Mesenchymal stem cell (in vitro differentiated cells and primary cell): ENCODE measurements at places on chromosomes 3 and 15.

DNA sequence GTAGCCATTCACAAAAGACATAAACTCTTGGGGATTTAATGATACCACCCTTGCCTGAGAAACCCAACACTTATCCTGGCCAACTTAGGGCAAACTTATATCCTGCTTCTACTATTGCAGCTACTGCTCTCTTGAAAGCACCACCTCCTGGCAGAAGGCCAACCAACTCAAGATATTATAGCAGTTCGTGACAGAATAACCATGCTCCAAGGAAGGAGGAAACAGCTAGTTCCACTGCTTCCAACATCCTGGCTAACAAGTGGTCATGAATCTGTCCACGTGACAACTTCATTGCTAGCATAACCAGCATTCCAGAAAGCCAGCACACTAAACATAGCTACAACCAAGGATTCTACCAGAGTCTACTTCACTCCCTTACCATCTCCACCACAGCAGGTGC lies 1037.5 kb downstream of the TBL1XR1 start:
- no peak overlapping the region for H3K27ac ChIP-seq
- no peaks in the 10 kb centered on the region for H3K27me3 ChIP-seq
- H3K36me3 ChIP-seq, result no peaks in the 10 kb centered on the region
- H3K4me3 ChIP-seq, result no peak overlapping the region
- H3K4me1 ChIP-seq, result no peaks in the 10 kb centered on the region

DNA sequence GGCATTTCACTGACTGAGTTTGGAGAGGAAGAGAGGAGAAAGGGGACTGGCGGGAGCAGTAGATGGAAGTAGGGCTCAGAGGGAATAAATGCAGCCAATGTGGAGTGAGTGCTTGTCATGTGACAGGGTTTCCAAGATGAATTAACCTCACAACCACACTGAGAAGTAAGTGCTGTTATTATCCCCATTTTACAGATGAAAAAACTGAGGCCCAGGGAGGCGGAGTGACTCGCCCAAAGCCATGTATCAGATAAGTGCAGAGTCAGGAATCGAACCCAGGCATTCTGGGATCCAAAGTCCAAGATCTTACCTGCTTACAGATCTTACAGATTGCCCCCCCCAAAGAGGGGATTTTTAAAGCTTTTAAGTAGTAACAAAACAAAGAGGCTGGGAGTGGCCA lies 207.2 kb downstream of the SHQ1 start:
- no peak overlapping the region for H3K27ac ChIP-seq
- no peak for DNase-seq
- H3K27me3 ChIP-seq, result peaks cover 46% of the 10 kb centered on the region
- no peaks in the 10 kb centered on the region for H3K36me3 ChIP-seq
- no peak overlapping the region for H3K4me3 ChIP-seq
- no peaks in the 10 kb centered on the region for H3K4me1 ChIP-seq

DNA sequence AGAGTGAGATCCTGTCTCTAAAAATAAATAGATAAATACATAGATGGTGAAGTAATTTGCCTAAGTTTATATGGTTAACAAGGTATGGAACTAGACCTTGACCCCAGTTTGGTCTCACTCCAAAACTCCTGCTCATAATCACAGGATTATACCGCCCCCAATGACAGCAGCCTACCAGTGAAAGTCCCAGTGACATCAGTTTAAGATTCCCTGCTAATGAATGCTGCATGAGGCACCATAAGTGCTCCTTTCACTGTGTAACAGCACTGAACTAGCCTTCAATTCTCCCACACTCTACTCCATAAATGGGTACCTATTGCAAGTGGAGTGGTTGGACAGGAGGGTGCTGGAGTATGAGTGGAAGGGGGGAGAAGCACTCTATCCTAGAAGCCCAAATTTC lies 23.7 kb upstream of the THSD4 start:
- H3K4me3 ChIP-seq, result no peak overlapping the region
- no peaks in the 10 kb centered on the region for H3K27me3 ChIP-seq
- no peak overlapping the region for H3K27ac ChIP-seq
- no peaks in the 10 kb centered on the region for H3K36me3 ChIP-seq
- no peak for DNase-seq

DNA sequence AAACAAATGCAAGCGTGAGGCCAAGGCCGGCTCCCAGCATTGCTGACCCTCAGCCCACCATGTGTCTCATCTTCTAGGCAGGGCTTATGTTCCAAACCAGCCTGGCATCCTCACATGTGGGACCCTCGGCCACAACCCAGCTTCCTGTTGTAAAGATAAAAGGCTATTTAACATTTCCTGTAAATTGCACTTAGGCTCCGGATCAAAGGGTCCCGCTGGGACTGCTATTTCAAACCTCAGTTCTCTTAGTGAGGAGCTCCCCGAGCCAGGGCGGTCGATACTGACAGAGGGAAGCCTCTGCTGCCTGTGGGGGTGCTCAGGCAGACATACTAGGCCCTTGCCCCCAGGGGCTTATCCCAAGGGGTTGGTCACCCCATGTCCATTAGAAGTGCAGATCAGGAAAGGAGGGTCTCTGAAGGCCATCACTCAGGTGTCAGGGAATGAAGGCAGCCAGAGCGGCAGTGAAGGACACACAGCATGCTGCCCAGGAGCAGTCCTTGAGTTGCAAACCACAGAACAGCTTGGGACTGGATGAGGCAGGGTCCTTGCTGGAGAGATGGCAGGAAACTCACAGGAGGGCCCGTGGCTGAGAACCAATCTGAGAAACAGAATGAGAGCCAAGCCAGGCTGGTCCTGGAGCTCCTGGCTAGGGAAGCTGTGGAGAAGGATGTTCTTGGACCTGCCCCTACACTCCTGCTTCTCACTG lies 239.9 kb downstream of the TLE3 start:
- H3K4me3 ChIP-seq, result no peak overlapping the region
- peaks cover 31% of the 10 kb centered on the region for H3K4me1 ChIP-seq
- DNase-seq, result peak; percentile 22
- no peak overlapping the region for H3K27ac ChIP-seq
- H3K36me3 ChIP-seq, result no peaks in the 10 kb centered on the region

GRCh38 chr3:182028081-182028480 lies 316.4 kb downstream of the SOX2 start:
- H3K27me3 ChIP-seq, result no peaks in the 10 kb centered on the region
- peak overlapping the region; percentile 84 for H3K27ac ChIP-seq
- H3K4me1 ChIP-seq, result peaks cover 8% of the 10 kb centered on the region
